ENCODE measurements at places on chromosomes 3 and 15.

DNA sequence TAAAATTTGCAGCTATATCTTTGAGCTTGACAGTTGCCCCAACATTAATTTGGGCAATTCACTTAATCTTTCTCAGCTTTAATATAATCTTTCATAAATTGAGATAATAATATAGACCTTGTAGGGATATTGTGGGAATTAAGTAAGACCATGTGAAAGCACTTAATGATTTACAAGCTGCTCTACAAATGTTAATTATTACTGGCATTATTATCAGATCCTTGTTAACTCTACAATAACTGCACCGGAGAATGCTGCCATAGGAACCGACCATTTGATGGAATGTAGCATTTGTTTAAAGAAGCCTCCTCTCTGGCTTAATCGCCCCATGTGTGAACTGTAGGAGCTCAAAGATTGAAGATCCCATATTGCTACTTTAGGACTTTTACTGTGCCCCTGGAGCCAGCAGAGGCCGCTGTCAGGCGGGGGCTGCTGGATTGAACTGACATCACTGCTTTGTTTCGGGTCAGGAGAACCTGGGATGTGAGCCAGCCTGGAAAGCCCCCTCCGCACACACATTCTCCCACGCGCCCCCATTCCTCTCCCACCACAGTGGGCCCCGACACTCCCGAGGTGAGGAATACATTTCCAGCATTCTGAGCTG, 154.2 kb upstream of the TNIK start:
- DNase-seq = no peak

- DNase-seq = no peak
Observed at GRCh38 chr3:150757364-150757763, 5.6 kb downstream of the SIAH2 start.

DNA sequence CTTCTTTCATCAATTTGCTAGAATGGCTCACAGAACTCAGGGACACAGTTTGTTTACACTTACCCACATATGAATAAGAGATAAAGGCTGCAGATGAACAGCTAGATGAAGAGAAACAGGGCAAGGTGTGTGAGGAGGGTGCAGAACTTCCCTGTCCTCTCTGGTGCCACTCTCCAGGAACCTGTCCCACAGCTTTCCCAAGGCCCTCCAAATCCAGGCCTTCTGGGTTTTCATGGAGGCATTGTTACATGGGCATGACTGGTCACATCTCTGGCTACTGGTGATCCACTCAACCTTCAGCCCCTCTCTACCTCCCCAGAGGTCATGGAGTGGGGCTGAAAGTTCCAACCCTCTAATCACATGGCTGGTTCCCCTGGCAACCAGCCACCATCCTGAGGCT, 73.6 kb downstream of the ITGB5 start:
- no peak for DNase-seq

DNA sequence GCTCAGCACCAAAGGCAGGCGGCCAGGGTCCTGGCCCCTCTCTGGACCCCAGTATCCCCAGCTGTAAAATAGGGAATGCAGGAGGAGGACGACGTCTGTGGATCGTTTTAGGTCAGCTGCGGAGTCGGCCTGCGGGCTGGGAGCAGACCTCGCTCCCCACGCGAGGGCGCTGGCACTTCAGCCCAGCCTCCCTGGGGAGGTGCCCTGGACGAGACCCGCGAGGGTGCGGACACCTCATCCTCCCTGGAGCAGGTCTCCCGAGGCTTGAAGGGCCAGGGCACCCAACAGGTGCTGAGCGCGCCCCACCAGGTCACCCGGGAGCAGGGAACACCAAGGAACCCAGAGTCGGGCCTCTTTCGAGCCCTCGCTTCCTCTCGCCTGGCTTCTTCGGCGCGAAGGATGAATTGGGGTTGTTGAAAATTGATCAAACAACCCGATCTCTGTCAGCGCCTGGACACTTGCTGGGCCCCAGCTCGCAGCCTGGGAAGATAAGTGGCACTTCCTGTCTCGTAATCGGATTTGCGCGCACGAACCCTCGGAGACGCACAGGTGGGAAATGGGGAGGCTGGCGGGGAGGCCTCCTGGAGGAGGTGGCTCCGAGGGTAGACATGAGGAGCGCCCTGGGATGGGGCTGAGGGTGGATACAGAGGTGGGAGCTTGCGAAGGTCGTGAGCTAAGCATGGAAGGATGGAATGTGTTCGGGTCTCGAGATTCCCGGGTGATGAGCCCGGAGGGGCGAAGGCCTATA, 588 bp upstream of the VIPR1 start:
- DNase-seq = no peak

Data from spinal cord (tissue), 10 donors.